ENCODE measurements at places on chromosomes 1 and 21.

DNA sequence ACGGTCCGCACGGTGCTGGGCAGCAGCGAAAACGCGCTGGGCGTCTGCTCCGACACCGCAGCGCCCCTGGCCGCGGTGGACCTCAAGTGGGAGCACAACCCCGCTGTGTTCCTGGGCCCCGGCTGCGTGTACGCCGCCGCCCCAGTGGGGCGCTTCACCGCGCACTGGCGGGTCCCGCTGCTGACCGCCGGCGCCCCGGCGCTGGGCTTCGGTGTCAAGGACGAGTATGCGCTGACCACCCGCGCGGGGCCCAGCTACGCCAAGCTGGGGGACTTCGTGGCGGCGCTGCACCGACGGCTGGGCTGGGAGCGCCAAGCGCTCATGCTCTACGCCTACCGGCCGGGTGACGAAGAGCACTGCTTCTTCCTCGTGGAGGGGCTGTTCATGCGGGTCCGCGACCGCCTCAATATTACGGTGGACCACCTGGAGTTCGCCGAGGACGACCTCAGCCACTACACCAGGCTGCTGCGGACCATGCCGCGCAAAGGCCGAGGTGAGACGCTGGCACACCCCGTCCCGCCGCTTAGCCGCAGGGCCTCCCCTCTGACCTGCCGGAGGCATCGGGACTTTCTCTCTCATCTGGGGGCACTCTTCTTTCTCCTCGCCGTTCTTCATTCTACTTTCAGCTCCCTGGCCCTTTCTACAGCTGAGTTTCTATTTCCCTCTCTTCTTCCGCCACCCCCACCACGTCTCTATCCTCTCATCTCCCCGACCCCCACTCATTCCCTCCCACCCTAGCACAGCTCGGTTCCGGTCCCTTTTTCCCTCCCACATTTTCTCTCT, 1.0 kb downstream of the NPR1 start:
- DNase-seq = no peak

DNA sequence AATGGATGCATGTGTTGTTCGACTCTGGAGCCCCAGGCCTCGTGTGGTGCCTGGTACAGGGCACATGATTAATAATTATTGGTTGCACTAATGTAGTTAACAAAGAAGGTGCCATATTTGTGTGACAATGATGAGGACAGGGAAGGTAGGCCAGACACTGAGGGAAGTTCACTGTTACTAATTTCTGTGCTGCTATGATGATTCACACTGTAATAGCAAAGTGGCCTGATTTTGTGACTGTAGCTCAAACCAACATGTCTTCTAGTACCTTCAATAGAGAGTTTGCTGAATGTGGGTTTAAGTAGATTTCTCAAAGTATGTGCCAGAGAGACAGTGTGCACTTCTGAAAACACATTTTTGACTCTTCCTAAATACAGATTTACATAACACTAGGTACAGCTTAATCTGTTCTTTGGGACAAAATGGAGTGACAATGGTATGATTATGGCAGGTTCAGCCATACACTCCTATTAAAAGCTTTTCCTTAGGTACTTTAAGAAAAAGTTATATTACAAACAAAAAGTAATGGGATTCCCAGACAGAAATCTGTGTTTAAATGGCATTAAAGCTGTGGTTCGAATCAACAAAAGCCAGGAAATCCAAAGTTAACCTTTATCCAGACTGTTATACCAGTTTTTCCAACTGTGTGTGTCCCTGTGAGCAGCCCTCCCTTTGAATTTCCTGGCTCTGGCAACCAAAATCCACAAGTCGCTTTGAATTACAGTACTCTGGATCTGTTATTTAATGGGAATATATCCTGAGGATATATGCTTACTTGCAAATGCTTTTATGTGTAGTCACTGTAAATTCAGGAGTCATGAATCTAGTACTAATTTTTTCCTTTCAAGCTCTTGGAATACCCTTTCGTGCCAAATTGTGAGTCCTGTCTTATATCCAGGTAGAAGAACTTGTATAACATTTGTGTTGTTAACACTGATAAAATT, 277.1 kb upstream of the SGIP1 start:
- DNase-seq = no peak

- DNase-seq = no peak
These were observed 360.4 kb upstream of the NR5A2 start for GRCh38 chr1:199667089-199667488.

- no peak for DNase-seq
These were observed 72.1 kb downstream of the NEK7 start for GRCh38 chr1:198228925-198229324.

DNA sequence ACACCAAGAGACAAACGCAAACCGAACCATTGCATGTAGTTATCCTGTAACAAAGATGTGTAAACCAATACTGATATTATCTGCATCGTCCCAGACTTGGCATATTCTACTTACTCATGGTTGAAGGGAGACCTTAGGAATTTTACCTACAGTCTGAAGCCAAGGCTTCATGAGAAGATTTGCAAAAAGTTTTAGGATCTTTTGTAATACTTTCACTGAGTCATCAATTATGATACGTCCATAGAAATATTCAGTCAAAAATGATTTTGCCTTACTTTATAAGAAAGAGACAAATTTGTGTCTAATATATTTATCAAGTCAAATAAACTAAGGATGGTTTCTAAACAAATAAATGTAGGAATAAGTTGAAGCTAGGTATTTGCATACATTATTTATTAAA, 1176.1 kb upstream of the ADGRL2 start:
- DNase-seq = no peak
